ENCODE measurements at places on chromosomes 7 and 10.

DNA sequence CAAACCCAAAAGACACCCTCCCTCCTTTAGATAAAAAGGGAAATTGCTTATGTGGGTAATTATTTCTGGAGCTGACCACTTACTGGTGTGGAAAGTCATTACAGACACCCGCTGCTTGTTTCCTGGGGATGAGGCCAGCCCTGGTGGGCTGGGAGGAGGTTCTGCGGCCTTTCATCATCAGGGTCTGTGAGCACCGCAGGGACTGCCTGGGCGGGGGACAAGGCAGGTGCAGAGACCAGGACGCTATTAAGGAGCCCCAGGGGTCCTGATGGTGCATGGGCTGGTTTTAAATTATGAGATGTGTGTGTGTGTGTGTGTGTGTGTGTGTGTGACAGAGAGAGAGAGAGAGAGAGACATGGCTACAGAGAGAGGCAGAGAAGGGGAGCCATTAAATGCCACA is 171.2 kb downstream of the DNAJB6 start:
- DNase-seq, result no peak

- DNase-seq, result no peak
Measured at GRCh38 chr10:22633106-22633505, 81.3 kb downstream of the PIP4K2A start.

GRCh38 chr7:123440101-123440548 is 94.3 kb downstream of the IQUB start:
- no peak for DNase-seq

DNA sequence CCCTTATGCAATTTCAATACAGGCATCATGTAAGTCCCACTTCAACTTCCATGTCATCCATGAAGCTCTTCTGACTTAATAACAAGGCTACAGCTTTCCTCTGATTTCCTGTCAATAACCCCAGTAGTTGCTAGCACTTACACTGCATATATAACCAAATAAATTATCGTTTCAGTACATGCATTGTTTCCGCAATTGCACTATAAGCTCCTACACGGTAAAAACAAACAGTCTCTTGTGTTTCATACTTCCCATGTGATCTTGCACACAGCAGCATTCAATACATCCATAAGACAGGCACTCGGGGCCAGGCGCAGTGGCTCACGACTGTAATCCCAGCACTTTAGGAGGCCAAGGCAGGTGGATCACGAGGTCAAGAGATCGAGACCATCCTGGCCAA is 41.4 kb downstream of the FBXW4 start:
- no peak for DNase-seq

All from adipocyte (in vitro differentiated cells).